ENCODE measurements at places on chromosomes 1 and 21.

DNA sequence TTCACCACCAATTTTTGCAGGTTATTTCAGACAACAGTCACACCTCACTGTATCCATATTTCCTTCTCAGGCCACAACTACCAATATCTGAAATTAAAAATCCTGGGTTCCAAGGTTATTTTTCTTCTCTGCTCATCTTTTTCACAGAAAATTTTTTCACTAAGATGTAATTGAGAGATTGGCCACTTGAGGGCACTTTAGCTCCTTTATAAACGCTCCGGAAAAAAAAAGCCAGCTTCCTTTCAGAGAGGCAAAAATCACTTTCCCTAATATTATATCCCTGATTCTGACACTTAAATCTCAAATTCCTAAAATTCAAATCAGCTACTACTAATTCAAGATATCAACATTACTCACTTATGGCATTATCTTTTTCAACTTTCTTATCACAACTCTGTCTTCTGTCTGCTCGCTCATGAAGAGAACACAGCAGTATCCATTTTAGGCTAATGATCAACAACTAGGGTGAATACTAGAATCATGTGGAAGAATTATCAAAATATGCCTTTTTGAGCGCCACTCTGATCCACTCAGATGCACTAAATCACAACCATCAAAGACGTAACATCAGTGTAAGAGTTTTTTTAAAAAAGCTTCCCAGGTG lies 101.4 kb upstream of the RGS1 start:
- peak; percentile 64 for DNase-seq

- no peak for DNase-seq
Measured at GRCh38 chr1:67956116-67956515, 94.3 kb downstream of the DIRAS3 start.

- DNase-seq: no peak
Measured at GRCh38 chr21:15804247-15805005, 74.6 kb downstream of the USP25 start.

DNA sequence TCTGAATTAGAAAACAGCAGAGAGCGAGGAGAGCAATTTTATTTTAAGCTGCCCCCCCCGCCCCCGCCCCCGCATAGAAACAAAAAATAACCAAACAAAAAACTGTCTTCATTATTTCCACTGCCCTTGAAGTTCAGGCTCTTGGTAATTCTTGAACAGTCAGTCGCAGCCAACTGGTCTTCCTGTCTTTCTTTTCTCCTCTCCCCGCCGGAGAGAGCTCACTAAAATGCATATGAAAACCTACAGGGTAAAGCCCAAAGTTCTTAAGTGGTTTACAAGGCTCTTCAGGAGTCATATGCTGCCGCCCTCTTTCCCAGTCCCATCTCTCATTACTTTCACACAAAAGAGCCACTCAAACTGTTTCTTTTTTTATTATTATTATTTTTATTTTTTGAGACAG lies 1.1 kb upstream of the ANKRD35 start:
- DNase-seq: no peak

- peak; percentile 92 for DNase-seq
Measured at GRCh38 chr1:54406339-54407153, at the start of gene SSBP3. TSS of gene SSBP3 (minus strand) at chr1:54406394.

GRCh38 chr1:240468656-240469055 lies 143.3 kb downstream of the GREM2 start:
- DNase-seq: no peak

DNA sequence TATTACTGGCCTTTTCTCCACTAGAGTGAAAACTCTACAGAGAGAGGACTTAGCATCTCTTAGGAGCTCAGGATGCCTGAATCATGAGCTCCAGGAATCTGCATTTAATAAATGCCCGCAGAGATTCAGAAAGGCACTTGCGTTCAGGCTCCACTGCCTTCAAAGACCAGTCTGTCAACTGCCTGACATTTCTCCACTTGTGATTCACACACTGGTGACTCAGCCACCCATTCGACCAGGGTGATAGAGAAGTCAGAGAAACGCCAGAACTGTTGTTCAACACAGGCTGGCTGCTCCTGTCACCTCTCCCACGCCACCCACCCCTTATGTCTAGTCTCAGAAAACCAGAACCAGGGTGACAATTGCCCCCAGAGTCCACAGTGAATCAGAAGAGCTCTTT lies 26.9 kb upstream of the LBR start:
- DNase-seq: no peak

DNA sequence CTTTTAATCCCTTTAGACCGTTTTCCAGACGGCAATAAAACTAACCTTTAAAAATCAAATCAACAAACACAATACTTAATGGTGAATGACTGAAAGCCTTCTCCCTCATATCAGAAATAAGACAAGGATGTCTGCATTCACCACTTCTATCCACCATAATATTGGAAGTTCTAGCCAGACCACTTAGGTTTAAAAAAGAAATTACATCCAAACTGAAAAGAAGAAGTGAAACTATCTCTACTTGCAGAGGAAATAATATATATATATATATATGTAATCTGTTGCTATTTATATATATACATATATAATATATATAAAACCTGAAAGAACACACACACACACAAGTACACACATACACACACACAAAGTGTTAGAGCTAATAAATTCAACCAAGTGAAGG lies 100.4 kb downstream of the BRINP3 start:
- no peak for DNase-seq

- no peak for DNase-seq
Measured at GRCh38 chr1:156933136-156933535, 12.7 kb downstream of the LRRC71 start.

DNA sequence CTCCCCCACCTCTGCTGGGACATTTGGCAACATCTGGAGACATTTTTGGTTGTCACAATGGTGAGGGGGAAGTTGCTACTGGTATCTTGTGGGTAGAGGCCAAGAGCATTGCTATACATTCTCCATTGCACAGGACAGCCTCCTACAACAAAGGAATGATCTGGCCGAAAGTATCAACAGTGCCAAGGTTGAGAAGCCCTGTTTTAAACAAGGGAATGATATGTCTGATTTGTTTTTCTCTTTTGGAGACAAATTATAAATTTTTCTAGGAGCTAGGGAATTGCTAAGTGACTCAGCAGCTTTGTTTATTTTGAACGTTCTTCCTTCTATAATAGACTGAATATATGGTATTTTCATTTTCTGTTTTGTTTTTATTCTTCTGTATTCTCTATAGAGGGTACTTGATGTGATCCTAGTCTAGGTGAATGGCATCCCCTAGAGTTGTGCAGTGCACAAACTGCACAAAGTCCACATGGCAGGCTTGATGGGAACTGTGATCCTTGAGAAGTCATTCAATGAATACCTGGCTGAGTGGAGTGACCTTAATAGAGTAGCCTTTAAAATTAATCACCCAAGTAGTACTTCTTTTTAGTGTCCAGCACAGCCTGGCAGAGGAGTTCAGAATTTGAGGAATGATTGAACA lies 288.6 kb upstream of the USP24 start:
- no peak for DNase-seq

DNA sequence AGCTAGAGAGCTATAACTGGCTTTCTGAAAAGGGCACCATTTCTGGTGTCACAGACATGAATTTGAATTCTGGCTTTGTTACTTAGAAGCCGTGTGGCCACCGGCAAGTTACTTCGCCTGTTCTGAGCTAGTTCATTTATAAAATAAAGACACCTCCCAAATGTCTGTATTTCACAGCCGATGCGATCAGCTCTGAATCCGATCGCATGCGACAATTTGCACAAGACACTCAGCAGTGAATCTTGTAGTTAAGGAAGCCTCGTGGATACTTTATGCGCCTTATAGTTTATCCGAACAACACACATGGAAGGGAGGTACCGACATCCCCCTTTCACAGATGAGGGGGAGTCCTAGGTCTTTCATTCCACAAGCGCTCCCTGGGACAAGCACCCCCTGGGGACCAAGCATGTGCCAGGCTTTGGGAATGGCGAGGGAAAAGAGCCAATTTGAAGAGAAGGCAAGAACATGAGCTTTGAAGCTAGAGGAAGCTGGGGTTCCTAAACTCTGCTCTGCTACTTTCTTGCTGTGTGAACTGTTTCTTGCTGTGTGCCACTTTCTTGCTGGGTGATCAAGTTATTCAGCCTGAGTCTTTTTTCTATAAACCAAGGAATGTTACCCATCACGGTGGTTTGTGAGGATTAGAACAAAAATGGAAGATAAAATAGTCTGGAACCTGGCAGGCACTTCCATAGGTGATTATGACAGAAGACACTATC lies 3.9 kb downstream of the ID3 start:
- DNase-seq: no peak

DNA sequence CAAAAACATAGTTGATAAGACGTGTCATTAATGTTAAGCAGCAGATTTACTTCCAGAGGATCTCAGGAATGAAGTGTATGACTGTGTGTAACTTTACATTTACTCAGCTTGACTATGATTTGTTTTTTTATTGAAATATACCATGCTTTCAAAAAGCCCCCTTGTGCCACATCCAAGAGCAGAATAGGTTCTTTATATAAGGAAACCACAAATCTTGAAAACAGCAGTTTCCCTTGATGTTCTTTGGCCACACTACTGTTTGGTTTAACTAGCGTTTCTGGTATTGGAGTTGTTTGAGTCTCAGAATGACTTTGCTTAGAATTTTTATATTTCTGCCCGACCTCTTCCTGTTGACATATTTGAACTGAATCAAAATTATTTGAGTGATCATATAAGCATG lies 25.0 kb downstream of the LRRC8C start:
- DNase-seq: peak; percentile 45

GRCh38 chr1:217139513-217139912 lies 416.3 kb upstream of the ESRRG start:
- no peak for DNase-seq

GRCh38 chr1:41682149-41682548 lies 197.7 kb upstream of the EDN2 start:
- no peak for DNase-seq

DNA sequence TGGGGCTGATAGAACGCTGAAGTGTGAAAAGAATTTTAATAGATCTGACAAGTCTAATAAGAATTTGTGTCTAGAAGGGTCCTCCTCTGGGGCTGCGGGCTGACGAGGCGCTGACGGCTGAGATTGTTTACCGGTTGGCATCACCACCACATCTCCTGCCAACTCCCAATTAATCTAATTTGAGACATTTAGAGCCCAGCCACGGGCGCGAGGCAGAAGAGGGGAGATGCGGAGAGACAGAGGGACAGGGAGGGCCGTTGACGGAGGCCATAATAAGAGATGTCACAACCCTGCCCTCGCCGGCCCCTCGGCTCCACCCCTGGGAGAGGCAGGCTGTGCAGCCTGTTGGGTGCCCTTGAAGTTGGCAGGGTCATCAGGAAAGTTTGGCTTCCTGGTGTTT lies 109.3 kb downstream of the PAX7 start:
- DNase-seq: no peak

- no peak for DNase-seq
Measured at GRCh38 chr1:84721152-84721551, 30.9 kb upstream of the SSX2IP start.

- DNase-seq: no peak
Measured at GRCh38 chr1:164233149-164233548, 325.8 kb upstream of the PBX1 start.

DNA sequence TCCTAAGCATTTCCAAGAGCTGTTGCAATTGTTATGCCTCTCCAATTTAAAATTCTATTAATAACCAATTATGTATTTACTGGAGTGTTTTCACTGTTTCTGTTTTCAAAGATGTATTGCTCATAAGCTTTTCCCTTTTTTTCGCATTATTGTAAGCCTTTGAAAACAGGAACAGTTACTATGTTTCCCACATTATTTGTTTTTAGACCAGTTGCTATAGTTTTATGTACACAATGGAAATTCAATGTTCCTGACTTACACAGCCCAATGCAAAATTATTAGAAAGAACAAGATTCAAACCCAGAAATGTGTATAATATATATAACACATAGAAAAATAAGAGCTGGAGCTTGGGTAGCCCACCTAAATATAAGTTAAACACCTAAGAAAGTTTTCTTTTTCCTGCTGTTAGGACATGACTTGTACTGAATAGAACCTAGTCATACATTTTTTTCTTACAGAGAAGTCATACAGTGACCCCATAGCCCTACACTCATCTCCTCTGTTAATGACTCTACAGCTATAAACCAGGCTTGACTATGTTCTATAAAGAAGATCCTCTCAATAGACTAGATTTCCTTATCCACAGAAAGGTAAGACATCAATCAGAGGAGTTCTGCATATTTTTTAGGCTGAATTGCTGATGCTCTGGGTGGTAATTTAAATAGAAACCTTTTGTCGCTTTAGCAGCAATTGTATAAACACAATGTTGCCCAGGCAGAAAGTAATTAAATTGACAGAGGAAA lies 299.6 kb downstream of the USH2A start:
- DNase-seq: no peak

GRCh38 chr1:116971258-116971860 lies 30.2 kb upstream of the CD101 start:
- DNase-seq: no peak

GRCh38 chr21:43306911-43307676 lies 119.8 kb downstream of the SIK1 start:
- no peak for DNase-seq

GRCh38 chr1:112687785-112688496 lies 13.5 kb downstream of the MOV10 start:
- DNase-seq: no peak

- no peak for DNase-seq
Measured at GRCh38 chr1:94335950-94336349, 82.2 kb upstream of the ABCD3 start.

DNA sequence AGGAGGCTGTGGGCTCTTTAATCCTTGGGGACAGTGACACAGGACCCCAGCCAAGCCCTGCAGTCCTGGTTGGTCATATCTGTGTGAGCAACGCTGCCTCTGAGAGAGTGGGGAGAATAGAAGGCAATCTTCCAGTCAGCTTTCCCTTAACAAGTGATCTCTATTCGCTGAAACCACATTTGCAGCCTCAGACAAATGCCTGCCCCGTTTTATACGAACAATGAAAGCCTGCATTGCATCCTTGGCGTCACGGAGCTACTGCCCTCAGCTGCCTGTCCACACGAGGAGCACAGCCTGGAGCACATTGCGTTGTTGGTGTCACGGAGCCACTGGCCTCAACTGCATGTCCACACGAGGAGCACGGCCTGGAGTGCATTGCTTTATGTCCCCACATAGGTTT lies 150.2 kb upstream of the ARHGEF16 start:
- no peak for DNase-seq

GRCh38 chr1:67174716-67175284 lies 8.5 kb downstream of the IL23R start:
- no peak for DNase-seq

GRCh38 chr1:56803561-56804156 lies 15.5 kb downstream of the FYB2 start:
- peak; percentile 27 for DNase-seq

GRCh38 chr21:26188422-26188821 lies 17.9 kb upstream of the APP start:
- DNase-seq: no peak

- DNase-seq: no peak
Measured at GRCh38 chr1:171666114-171666769, 13.8 kb upstream of the MYOC start.

GRCh38 chr1:5110508-5110907 lies 456.1 kb downstream of the AJAP1 start:
- no peak for DNase-seq

- DNase-seq: no peak
Measured at GRCh38 chr1:86064899-86065298, 91.7 kb downstream of the COL24A1 start.
